Right atrium auricular region (tissue), 2 donors: ENCODE measurements at places on chromosomes 1 and 21. TPM values are rescaled to one million over a fixed set of nuclear protein-coding genes. Genes with fewer than 3 reads are reported as not detected.

The OR2L3 gene
- total RNA-seq: not detected

The RGS8 gene
- total RNA-seq: not detected

The RAVER2 gene
- 23.2 TPM for total RNA-seq

The NR0B2 gene
- total RNA-seq: 19.0 TPM

The F13B gene
- not detected for total RNA-seq

The UBASH3A gene
- 0.12 TPM for total RNA-seq

The CLCA1 gene
- total RNA-seq: not detected

- no peak for DNase-seq
These were observed 36.7 kb downstream of the ERI3 start for GRCh38 chr1:44318097-44319088.

- no peak for DNase-seq
These were observed 29.8 kb upstream of the KIF21B start for GRCh38 chr1:201053155-201053860.

GRCh38 chr1:37726751-37727585 is 34.7 kb downstream of the CDCA8 start:
- no peak for DNase-seq

- DNase-seq: no peak
These were observed 1.7 kb downstream of the BEST4 start for GRCh38 chr1:44786138-44786840.

GRCh38 chr1:167057241-167057688 is 32.9 kb downstream of the GPA33 start:
- DNase-seq: no peak

DNA sequence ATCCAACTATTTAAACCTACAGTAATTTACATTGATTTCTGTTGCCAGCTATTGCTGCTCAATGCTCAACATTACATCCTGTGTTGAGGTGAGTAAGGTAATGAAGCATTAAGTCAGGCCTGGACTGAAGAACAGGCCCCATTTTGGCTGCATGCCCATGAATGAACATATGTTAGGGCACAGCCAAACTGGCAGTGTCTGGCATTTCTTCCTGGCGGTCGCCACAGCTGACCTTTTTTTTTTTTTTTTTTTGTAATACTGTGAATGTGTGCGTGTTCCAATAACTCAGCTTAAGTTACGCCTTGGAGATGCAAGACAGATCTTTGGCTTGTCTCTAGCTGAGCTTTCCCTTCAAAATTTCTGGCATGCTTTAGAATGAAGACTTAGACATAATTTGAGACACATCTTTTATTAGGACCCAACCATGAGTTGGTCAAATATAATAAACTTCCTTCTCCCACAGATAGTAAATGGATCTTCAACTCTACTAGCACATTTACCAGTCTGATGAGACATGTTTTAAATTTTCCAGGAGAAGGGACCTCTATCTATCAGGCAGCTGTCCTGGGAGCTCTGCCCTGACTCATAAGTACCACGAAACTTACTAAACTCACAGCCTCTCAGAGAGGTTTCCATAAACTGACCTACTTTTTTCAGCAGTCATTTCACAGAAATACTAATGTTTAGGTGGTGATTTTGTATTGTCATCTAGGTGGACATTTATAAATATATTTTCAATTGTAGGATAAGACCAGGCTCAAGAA is 341.1 kb upstream of the RUNX1 start:
- no peak for DNase-seq

- no peak for DNase-seq
These were observed 14.9 kb upstream of the IER5 start for GRCh38 chr1:181073638-181074037.

DNA sequence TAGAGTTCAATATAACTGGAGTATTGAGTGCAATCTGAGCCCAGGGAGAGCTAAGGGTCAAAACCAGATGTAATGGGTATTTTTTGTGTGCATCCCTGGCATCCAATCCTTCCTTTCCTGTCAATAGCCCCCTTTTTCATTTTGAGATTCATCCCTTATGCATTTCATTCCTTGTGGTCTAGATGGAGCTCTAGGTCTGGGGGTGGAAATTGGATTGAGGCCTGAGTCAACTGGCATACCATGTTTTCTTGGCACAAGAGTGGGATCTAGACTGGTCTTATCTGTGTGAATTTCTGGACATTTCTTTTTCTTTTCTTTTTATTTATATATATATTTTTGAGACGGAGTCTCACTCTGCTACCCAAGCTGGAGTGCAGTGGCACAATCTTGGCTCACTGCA is 67.3 kb upstream of the RAB3GAP2 start:
- DNase-seq: no peak

DNA sequence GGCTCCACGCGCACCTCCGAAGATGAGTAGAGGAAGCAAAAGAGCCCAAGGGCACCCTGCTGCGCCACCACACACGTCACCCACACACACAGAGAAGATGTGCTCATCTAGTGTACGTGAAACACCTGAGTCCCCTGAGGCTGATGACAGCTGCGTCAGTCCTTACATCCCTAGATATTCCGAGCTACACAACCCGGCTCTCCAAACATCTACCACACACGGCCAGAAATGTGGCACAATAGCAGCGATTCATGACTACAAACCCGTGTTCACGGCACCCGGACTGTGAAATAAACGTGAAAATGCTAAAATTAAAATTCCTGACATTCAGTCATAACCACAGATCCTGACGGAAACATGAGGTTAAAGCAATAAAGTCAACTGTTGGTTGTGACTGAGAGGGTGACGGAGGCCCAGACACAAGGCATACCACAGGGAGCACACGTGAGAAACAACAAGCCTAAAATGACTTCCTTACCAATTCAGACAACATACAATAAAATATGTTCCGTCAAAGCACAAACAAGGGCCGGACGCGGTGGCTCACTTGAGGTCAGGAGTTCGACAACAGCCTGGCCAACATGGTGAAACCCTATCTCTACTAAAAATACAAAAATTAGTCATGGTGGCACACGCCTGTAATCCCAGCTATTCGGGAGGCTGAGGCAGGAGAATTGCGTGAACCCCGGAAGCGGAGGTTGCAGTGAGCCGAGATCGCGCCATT is 7.3 kb downstream of the SSU72 start:
- no peak for DNase-seq

GRCh38 chr21:26946744-26947446 is 20.0 kb downstream of the ADAMTS5 start:
- no peak for DNase-seq
